Lung (tissue), 17 donors: ENCODE measurements at places on chromosomes 5 and 9.
A peak's percentile ranks its signal among the peaks of the same experiment; 100 is the strongest.

DNA sequence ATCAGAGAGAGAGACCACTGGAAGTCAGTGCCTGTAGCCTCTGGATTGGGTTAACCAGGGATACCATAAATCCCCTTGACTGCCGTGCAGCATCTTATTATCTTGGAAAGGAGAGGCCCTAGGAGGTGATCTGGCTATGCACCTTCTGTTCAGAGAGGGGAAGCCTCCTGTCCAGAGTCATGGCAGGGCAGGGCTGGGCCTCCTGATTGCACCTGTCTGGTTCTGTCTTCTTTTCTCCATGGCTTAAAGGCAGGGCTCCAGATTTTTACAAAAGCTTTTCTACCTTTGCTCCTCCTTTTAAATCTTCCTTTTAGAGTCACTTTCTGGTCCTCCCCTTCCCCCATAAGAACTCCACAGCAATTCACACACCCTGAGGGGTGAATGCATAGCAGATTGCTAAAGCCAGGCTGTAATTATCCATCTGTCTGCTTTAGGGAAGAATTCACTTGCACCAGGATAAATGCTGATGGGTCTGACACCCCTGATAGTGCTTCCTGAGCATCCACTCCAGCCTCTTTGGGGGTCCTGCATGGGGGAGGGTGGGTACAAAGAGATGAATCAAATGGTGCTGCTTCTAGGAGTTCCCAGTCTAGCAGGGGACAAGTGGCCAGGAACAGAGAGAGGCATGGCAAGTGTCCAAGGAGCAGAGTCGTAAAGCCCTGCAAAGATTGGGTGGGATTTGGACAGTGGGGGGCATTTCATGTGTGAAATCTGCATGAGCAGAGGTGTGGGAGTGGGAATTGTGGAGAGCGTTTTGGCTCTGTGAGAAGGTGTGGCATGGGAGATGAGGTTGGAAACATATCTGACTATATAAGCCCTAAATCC, 141.3 kb upstream of the ALDH1B1 start:
- DNase-seq: no peak

DNA sequence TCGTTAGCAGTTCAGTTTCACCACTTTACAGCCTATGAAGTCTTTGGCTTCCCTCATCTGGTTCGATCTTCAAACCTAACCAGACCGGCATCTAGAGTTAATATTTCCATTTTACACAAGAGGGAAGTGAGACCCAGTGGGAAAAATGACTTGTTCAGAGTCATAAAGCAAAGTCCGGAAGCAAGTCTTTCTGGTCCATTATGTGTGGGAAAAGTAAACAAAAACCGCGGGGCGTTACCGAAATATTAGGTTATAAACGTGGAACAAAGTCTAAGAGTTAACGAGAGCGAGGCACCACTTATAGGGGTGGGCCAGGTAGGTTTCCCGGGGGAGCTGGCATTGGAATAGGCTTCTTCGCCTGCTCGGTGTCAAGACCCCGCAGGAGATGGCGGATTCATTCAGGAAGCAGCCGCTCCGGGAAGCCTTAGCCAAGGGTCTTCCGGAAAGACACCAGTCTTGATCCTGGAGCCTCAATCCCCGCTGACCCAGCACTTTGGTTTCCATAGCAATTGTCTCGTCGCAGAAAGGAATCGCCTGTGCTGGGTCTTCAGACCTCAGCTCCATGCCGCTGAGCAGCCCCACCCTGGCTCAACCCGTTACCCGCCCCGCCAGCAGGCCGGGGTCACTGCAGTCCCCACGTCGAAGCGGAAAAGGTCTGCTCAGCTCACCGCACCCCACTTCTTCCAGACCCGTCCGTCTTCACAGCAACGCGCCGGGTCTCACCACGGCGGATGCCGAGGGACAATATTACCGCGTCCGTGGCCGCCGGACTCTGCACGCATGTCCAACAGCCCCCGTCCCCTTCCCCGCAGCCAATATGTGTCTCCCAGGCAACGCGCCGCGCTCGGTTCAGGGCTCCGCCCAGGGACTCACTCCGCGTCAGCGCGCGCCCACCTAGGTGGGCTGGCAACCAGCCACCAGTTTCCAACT, at the start of gene C5orf52:
Gene C5orf52, plus strand, starts transcription at position 872 of the 930 bp plus-strand sequence. CDS start 82 bp downstream, outside the sequence.
- DNase-seq: peak; percentile 67

DNA sequence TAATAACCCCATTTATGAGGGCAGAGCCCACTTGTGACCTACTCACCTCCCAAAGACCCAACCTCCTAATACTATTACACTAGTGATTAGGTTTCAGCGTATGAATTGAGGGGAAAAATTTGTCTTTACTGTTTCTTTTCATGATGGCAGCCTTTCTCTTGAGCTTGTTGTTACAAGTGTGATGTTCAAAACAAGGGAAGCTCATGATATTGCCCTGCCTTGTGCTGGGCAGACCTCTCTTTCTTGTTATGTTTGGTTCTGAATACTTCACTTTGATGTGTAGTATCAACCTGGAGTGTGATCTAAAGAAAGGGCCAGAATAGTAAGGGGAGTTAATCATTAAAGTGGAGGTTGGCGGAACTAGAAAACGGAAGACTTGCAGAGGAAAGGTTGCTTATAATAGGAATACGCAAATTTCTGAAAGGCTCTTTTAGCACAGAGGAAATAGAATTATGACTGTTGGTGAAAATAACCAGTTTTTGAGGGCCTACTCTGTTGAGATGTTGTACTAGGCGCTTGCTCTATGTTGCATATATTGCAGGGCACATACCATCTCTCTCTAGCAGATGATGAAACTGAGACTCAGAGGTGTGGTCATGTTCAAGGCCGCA, 68.2 kb downstream of the MELK start:
- DNase-seq: peak; percentile 27

DNA sequence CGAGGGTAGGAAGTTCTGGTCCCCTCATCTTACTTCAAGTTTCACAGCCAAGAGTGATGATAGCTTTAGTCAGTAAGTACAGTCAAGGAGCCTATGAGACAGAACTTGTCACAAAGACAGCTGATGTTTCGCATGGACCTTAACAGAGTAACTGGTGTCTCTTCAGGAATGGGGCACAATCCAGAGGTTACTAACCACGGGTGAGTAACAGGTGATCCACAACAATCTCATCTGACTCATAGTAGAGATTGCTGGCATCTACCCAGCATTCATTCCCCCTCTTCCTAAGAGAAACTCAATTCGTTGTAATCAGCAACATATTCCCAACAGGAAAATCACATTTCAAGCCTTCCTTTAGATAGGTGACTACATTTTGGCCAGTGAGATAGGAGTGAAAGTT, 126.7 kb downstream of the SNX18 start:
- DNase-seq: no peak

- peak; percentile 46 for DNase-seq
Observed at GRCh38 chr5:179323026-179323870, 22.0 kb downstream of the ADAMTS2 start.

DNA sequence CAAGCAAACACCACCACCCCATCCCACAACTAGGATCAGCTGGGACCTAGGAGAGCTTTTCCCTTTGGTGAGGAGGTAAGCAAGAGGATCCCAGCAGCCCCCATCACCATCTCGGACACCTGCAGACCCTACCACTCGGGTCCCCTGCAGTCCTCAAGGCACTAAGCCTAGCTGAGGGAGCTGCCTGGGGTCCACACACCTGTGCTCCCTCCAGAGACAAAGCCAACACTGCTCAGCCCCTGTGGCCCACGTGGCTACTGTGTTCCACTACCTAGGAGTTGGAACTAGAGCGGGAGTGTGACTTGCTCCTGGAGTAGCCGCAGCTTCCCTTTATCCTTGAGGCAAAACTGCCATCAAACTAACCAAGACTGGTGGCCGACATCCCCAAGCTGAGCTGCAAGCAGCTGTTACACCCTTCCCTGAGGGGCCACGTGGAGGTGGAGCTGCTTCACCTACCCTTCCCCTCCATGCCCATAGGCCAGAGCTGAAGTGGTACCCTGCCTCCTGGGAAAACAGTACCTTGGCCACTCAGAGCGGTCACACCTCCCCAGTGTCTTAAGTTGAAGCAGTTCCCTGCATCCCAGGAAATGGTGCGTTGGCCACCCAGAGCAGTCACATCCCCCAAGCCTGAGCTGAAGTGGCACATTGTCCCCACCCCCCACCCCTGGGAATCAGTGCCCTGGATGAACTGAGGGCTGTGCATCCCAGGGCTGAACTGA, 205.5 kb downstream of the CACNA1B start:
- no peak for DNase-seq

DNA sequence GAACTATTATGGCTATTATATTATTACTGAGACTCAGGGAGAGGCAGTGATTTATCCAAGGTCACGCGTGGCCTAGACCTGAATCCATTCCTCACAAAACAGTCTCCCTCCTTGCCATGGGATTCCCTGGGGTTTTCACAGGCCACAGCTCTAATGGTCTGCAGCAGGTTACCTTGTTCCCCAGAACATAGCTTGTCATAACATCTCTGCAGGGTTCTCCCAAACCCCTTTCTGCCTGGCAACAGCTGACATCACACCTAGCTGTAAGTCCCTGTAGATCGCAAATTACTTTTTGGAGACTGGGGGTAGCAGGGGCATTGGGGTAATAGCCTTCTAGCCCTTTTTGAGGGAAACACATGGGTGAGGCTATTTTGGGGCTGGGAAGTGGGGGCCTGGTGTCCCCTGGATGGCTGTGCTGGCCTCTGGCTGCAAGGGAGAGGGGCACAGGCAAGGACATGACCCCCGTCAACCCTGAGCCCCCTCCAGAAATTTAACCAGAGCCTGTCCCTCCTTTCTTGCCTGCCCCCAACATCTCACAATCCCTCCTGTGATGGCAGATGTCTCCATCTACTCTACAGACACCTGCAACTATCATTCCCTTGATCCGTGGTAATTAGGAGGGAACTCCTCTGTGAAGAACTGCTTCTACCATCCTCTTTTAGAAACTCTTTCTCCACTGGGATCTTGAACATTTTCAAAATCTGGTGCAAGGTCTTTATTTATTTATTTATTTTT, 1.3 kb downstream of the CD74 start:
- peak; percentile 12 for DNase-seq

- DNase-seq: no peak
Observed at GRCh38 chr5:38362713-38363112, 104.4 kb downstream of the EGFLAM start.

DNA sequence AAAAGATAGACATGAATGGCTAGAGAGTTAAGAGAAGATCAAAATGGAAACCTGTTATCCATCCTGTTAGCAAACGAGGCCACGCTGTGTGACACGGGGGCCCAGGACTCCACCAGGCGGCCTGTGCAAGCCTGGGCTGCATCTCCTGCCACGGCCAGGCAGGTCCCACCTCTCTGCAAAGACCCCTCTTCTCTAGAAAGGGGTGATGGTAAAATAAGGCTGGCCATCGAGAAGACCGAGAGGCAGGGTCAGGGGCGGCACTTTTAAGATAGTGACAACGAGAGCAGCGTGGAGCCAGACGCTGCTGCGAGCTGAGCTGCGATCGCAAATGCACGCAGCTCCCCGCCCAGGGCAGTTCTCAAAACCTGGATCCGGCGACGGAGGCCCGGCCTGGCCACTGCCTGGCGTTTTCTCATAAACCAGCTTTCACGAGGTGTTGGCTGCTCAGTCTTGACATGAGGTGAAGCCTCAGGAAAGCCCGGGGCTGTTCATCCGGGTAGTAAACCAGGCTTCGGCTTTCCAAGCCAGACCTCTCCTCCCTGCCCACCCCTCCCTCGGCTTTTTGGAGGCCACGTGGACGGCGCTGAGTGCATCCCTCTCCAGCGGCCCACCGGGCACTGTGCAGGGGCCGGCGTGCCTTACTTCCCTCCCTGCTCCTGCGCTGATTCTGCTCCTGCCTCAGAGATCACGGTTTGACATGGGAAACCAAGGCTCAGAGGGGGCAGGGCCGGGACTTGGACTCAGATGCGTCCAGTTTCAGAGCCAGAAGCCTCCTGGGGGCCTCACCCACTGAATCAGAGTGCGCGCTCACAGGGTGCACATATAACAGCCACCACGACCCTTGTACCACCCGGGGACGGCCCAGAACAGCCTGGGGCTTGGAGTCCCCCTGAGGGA, 151.6 kb upstream of the PHYKPL start:
- peak; percentile 58 for DNase-seq

GRCh38 chr5:172521338-172521932, 67.1 kb upstream of the SH3PXD2B start:
- DNase-seq: no peak

GRCh38 chr5:172746725-172747124, 24.3 kb downstream of the DUSP1 start:
- DNase-seq: no peak

DNA sequence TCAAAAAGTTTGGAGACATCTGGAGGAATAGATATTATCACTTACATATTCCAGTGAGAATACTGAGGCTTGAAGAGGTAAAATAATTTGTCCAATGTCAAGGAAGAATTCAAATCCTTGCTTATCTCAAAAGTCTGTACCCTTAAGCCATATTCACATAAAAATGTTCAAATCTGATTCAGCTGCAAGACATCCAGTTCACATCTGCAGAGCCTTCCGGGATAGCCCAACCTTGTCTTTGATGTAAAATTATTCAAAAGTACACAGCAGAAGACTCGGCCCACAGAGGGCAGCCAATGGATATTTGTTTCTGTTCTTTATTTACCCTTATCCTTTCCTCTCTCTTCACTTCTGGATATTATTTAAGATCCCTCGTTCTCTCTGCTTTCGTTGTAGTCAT, 1183.8 kb upstream of the WWC1 start:
- no peak for DNase-seq
